ENCODE measurements at places on chromosomes 2 and 18.

DNA sequence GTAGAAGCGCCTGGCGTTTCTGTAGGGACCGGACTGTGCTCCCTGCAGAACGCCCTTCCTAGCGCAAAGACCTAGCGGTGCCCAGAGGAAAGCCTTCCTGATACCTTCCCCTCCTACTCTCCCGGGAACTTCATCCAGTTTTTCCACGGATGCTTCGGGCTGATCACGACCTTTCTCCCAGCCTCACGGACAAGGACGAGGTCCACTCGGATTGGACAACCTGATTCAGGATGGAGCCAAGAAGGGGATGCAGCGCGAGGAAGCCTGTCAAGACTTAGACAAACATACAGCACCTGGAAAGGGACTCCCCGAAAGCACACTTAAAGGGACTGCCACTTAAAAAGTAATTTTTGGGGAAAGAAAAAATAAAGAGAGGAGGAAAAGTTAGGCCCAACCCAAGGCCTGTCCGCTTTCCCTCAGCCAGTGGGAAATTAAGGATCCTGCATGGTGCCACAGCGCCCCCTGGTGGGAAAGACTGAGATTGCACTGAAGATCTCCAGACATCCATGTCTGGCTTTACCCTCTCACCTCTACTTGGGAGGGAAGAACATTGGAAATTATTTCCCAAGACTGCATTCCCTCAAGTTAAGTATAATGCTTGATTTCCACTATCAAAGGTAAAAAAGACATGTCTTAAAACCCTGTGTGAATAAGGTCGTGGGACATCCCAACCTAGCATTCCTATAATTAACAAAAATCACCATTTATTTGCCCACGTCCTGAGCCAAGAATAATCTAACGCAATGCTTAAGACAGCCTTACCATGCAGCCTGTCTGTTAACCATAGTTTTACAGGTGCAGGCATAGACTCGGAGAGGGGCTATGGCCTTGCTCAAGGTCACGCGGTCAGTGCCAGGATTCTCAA, 13.4 kb upstream of the COPS8 start:
- peak; percentile 73 for DNase-seq

GRCh38 chr2:19882286-19882685, 19.5 kb downstream of the TTC32 start:
- no peak for DNase-seq

- no peak for DNase-seq
Observed at GRCh38 chr2:217410681-217410960, 550.8 kb upstream of the TNP1 start.

- DNase-seq = no peak
Observed at GRCh38 chr2:112187805-112188596, 49.8 kb downstream of the FBLN7 start.

DNA sequence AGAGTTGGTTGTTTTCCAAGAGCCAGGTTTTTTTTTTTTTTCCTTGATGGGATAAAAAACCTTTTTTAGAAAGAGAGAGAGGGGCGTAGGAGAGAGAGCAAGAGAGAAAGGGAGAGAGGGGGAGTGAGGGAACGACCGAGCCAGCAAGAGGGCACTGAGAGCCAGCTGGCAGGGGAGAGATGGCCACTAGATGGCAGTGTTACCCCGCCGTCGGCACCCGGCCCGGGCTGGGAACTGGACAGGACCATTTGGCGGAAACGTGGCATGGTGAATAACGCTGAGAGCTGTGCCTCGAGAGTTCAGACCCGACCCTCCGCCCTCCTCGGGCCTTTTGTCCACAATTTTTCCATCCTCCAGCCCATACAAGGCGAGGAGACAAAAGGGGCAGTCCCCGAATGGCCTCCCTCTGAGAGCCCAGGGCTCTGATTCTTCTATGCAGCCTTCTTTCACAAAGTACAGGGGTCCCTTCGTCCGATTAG, 286.7 kb upstream of the VRK2 start:
- peak; percentile 84 for DNase-seq

All from fibroblast of mammary gland (primary cell).